Jurkat, Clone E6-1 (cell line): ENCODE measurements at places on chromosomes 5 and 9.

GRCh38 chr9:68507130-68507805 lies 33.4 kb downstream of the TMEM252 start:
- peak; percentile 26 for DNase-seq

GRCh38 chr9:89295400-89295799 lies 15.6 kb upstream of the CKS2 start:
- DNase-seq = no peak

GRCh38 chr9:107119735-107120134 lies 163.3 kb upstream of the RAD23B start:
- no peak for DNase-seq

DNA sequence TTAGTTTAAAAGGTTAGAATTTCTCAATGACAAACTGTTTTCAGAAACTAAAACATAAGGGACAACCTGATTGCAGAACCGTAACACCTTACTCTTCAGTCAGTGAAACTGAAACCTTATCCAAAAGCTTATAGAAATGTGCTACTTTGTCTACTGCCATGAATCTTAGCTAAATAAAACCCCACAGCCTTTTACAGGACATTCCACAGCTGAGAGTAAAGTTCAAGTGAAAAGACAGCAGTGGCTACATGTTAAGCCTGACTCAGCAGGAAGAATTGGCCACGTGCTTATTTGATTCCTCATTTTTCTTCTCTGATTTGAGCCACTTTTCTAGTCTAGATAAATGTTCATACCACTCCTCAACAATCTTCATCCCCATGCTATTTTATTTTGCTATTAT lies 278.7 kb upstream of the ISL1 start:
- DNase-seq = no peak

DNA sequence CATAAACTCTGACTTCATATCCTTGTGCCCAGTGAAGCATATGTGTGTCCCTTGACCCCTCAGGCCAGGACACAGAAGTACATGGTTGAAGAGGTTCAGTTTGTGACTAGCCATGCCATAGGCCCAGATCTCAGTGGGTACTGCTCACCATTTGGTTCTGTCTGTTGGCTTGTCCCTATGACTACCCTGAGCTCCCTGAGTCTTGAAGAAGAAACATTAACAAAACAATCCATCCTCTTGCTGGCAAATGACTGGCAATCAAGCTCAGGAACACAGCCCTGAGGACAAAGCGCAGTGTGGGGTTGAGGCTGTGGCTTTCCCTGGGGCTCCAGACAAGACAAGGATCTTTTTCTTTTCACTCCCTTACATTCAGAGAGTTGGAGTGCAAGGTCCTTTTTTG lies 46.3 kb downstream of the TNFAIP8 start:
- DNase-seq = no peak

DNA sequence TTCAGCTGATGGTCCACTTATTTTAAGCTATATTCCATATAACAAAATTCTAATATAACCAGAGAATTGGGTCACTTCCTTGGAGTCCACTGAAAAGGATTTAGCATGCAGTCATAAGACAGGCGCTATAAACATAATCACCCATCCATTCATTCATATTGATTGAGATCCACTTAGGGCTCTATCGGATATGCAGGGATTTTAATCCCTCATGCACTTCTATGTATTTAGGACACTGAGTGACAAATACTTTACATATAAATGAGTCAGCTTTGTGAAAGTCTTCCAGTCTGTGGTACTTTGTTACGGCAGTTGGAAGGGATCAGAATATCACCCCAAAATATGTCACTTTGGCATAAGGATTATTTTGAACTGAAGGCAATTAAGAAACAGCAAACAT lies 127.3 kb upstream of the ZNF608 start:
- DNase-seq = no peak

- no peak for DNase-seq
These were observed 65.0 kb downstream of the RMI1 start for GRCh38 chr9:84045481-84046097.

DNA sequence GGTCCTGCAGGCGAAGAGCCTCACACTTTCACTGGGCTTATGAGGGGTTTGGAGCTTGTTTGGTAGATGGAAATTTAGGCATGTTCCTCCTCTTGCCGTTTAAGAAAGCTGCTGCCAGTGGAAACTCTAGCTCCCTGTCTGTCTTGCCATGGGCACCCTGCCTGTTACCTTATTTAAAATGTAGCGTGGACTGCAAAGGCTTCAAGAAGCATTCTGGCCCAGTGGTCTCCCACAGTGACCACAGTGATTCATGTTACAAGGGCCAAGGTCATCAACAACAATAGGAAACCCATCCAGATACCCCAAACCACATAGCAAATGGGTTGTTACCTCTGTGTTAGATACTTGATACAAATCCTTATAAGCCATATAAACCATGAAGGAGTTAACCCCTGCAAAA lies 96.6 kb downstream of the DPYSL3 start:
- DNase-seq = no peak

DNA sequence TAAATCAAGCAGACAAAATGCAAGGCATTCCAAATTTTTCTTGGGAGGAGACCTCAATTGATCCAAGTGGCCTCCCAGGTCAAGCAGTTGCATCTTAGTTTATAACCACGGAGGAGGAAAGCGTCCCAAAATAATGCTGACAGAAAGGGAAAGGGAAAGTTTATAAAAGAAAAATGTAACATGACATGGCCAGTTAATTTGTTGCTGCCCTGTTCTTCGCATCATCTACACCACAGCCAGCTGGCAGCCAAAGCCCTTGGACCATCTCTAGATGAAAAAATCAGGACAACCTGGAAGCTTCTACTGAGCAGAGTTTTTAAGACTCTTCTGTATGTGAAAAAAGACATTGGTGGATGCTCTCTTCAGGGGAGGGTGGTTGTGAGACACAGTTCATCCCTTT lies 128.8 kb upstream of the FBXL7 start:
- DNase-seq = no peak

- DNase-seq = no peak
These were observed 376.2 kb upstream of the GRAMD2B start for GRCh38 chr5:126046846-126047571.

GRCh38 chr5:61805101-61805500 lies 473.0 kb downstream of the ZSWIM6 start:
- DNase-seq = no peak

DNA sequence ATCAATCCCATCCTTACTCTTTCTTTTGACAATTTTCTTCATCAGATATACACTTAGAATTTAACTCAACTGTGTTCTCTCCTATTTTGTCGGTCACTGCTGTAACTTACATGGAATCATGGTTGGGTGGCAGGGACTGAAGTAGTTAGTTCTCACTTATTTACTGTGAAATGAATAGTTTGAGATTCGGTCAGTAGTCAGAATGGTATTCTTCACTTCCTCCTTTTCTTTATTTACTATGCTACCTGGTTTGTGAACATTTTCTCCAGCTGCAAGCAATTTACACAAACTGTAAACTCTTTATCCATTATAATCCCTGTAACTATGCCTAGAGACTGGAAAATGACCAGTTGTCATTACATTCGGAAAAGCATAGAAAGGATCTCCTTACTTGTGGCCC lies 41.5 kb upstream of the GDNF start:
- DNase-seq = no peak

DNA sequence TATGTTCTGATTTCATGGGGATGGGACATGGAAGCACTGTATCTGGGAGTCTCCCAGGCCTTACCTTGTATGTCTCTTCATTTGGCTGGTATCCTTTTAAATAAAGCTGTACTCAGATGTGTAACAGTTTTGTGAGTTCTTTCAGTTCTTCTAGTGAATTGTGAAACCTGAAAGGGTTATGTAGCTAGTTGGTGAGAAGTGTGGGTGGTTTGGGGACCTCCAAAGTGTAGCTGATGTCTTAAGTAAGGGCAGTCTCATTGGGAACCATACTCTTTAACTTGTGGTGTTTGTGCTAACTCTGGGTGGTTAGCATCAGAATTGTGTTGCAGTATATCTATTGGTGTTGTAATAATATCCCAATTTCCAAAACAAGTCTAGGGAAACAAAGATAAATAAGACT lies 166.9 kb upstream of the CCNH start:
- no peak for DNase-seq

DNA sequence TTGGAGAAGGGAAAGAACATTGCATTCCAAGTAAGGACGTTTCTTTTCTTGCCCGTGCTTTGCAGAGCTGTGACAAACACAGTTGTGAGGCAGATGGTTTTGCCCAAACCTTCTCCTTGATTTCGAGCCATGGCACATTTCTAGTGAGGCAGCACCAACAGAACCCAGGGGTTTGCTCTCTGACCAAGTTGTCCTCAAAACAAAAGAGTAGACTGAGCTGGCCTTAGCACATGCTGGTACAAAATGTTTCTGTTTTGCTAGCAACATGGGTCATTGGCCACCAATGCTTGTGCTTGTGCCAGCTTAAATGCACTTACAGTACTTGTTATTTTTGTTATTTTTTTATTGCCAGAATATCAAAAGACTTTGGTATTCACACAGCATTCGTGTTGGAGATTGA lies 328.8 kb downstream of the GADD45G start:
- no peak for DNase-seq

- no peak for DNase-seq
These were observed 8.7 kb upstream of the ELL2 start for GRCh38 chr5:95970359-95970704.

- no peak for DNase-seq
These were observed 21.6 kb downstream of the ANKS6 start for GRCh38 chr9:98774746-98775145.

DNA sequence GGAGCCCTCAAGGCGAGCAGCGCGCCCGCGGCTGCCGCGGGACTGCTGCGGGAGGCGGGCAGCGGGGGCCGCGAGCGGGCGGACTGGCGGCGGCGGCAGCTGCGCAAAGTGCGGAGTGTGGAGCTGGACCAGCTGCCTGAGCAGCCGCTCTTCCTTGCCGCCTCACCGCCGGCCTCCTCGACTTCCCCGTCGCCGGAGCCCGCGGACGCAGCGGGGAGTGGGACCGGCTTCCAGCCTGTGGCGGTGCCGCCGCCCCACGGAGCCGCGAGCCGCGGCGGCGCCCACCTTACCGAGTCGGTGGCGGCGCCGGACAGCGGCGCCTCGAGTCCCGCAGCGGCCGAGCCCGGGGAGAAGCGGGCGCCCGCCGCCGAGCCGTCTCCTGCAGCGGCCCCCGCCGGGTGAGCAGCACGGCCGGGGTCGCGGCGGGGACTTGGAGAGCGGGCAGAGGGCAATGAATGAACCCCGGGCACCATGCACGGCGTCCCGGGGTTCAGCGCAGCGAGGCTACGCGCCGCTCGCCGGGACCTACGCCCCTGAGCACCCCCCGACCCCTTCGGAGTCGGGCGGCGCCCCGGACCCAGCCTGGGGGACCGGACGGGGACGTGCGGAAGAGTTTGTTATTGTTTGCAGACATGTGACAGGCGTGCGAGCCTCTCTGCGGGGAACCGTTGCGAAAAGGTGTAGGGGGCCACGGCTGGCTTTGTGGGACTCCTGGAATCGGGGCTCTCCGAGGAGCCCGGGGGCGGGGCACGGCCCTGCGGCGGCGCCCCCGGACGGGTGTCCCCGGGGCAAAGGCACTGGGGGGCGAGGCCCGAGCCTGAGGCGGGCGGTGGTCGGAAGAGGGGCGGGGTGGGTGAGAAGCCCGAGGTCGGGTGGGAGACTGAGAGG lies 553 bp downstream of the MAP3K1 start:
- no peak for DNase-seq

- DNase-seq = peak; percentile 37
These were observed 61.3 kb upstream of the MOCS2 start for GRCh38 chr5:53170746-53171349.

GRCh38 chr5:176570044-176570443 lies 20.9 kb downstream of the CDHR2 start:
- DNase-seq = no peak

GRCh38 chr5:199197-199949 lies 8.1 kb downstream of the LRRC14B start:
- no peak for DNase-seq

GRCh38 chr5:59764361-59764760 lies 129.2 kb downstream of the PDE4D start:
- no peak for DNase-seq

DNA sequence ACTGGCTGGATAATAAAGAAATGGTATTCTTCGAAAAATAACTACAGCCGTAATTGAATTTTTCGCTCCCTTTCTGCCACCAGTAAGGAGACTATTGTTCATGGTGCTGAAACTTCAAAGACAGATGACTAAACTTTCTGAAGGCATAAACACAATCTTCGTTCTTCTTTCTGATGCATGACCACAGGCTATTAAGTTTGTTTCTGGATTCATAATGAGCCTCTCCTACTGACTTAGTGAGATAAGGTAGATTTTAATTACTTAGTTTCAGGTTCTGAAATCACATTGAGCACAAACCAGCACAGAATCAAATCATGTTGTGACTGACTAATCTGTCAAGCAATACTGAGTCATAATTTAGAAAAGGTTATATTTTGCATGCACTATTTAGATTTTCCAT lies 441.8 kb upstream of the CCNG1 start:
- DNase-seq = no peak

GRCh38 chr9:18595597-18595996 lies 121.6 kb downstream of the ADAMTSL1 start:
- DNase-seq = no peak

DNA sequence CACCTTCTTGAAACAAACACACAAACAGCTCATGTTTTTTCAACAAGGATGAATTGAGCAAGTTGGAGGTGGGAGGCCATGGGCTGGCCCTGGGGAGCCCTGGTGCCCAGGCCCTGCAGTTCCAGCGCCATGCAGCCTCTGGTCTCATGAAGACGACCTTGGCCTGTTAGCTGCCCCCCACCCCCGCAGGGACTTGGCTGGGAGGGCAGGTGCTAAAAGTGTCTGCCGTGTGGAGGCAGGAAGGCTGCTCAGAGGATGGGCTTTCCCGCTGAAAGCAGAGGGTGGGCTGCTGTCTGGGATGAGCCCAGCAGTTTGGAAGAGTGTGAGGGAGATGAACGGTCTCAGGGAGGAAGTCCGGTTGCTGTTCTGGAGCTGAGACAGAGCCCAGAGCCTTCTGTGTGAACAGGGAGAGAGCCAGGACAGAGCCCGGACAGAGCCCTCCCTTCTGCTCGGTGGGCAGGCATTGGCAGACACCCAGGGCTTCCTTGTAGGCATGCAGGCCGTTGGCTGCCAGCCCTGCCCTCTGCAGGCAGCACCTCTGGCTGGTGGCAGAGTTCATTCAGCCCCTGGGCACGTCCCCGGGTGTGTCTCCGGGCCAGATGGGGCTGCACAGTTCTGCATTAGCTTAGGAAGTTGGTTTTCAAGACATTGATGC lies 18.7 kb downstream of the ROPN1L start:
- DNase-seq = no peak

GRCh38 chr5:106601620-106602019 lies 1069.1 kb downstream of the EFNA5 start:
- no peak for DNase-seq
